ENCODE measurements at places on chromosomes 1 and 21.

DNA sequence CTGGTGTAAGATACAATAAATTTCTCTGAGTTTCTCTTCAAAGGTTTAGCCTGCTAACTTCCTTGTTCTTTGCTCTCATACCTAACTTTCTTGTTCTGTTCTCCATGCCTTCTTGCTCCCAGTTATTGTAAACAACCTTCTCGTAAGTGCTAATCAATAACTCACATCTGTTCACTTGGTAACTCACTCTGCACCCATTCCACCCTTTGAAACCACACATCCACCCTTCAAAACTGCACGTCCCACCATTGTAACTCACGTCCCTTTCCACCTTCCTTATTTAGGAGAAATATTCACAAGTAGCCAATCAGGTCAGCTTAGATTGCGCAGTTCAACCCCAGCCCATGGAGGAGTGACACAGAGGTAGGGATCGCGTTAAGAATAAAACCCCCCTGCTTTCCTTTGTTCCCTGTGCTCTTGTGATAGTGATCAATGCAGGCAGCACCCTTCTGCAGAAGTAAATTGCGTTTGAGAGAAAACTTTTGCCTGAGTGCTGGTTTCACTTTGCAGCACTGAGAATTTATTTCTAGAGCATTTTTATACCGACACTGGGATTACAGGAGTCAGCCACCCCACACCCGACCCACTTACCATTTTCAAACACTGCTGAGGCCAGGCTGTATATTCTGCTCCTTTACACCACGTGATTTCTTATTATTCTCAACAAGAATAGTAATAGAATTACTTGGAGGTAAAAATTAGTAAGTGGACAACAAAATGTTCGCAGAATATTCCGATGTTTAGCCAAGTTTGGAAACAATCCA, 789.2 kb upstream of the RGS18 start:
- no peak for DNase-seq

- no peak for DNase-seq
Measured at GRCh38 chr1:200795156-200795555, 56.5 kb downstream of the CAMSAP2 start.

DNA sequence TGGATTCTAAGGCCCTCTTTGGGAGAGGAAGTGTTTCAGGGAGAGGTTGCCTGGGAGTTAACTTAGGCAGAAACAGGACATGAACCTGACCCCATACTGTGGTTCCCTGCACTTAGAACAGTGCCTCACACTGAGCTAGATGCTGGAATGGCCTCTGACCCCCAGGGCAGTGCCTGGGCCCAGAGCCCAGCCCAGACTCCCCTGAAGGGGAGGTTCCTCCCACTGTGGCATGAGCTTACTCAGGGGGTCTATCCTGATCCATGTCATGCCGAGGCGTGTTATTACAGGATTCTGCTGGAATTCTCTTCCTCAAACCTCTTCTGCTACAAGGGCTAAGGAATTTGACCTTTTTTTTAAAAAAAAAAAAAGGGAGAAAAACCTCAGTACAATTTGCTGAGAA, 72.2 kb downstream of the MRPL37 start:
- DNase-seq: no peak

DNA sequence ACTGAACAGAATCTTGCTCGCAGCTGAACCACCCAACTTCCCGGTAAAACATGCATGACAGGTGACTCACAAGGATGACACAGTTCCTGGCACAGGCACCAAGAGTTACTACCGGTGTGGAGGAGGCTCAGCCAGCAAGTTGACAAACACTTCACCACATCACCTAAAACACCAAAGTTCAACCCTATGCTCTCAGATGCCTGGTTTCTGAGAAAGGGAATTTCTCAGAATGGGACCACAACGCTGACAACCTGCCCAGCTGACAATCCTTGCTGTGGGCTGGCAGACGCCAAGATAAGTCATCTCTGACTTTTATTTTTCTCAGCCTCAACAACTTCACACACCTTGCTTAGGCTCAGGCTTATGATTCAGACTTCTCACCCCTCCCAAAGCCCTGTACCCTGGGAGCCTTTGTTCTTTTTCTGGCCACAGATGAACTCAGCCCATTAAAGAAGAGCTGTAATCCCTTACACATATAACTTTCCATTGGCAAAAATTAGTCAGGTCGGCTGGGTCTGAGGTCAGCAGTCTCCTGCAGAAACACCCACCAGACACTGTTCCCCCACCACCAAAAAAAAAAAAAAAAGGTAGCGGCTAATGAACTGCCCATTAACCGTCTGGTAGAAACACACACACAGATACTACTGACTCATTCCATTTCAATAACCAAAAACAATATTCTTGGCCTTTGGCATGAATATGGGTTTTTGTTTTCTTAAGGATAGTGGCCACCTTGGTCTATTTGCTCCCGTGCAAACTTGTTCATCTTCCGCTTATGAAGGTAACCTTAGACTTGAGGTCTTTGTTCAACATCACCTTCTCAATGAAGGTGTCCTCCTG, 10.8 kb upstream of the TIAM1 start:
- DNase-seq: peak; percentile 81

- no peak for DNase-seq
Measured at GRCh38 chr1:51131185-51131584, 29.2 kb downstream of the C1orf185 start.

- DNase-seq: no peak
Measured at GRCh38 chr1:21451212-21451611, 11.3 kb downstream of the NBPF3 start.

- DNase-seq: no peak
Measured at GRCh38 chr21:36756527-36756926, 57.6 kb downstream of the SIM2 start.

GRCh38 chr1:160885042-160885441, at the start of gene ITLN1:
TSS of gene ITLN1 (minus strand) at chr1:160885180. CDS start at chr1:160884877, 303 bp downstream.
- no peak for DNase-seq

GRCh38 chr1:224867715-224868114, 61.8 kb upstream of the DNAH14 start:
- no peak for DNase-seq

GRCh38 chr21:10464975-10465374, 56.4 kb upstream of the TPTE start:
- DNase-seq: no peak

DNA sequence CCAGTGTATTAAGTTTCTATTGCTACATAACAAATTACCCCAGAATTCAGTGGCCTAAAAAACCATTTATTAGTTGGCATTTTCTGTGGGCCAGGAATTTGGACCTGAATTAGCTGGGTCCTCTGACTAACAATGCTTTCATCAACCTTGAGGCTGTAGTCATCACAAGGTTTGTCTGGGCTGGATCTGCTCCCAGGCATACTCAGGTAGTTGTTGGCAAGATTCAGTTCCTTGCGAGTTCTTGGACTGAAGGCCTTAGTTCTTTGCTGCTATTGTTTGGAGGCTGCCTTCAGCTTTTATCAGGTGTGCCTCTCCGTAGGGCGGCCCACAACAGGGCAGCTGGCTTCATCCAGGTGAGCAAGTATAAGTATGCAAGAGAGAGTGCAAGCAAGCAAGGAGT, 31.4 kb upstream of the DEPDC1 start:
- DNase-seq: no peak

DNA sequence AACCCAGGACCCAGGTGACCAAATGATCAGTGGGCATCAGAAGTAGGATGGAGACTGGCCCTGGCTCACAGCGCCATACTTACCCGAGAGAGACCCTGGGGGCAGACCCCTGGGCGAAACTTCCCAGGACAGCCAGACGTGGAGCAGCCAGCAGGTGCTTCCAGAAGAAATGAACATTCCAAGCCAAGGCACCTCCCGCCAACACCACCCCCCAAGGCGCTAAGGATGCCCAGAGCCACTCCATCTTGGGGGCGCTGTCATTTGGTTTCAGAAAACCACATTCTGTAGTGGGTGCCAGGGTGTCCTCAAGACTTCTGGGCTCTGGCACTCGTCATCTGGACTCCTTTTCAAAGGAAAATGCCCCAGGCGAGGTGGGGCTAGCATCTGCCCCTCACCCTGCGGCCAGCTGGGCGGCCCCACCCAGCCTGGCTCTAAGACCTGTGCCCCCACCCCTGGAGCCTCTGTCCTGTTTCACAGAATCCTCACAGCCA, 98.8 kb downstream of the RIPK4 start:
- no peak for DNase-seq

DNA sequence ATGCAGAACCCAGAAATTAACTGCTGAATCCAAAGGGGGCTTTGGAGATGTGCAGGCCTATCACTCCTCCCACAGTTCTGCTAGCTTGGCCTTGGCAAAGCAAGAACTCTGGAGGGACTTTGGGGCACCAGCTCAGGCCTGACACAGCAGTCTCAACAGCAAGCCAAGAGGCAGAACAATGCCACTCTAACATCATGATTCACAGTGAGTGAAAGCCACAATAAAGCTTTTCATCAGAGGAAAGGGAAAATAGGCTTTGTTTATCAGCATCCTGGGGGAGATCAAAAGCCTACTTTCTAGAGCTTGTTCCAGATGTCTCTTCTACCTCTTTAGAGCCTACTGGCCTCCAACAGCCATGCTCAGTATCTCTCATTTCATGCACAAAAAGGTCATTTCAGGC, 283.4 kb downstream of the KCNH1 start:
- DNase-seq: no peak

GRCh38 chr1:28443550-28443949, 62.3 kb upstream of the RCC1 start:
- DNase-seq: no peak

- DNase-seq: no peak
Measured at GRCh38 chr1:200731654-200732332, 6.9 kb upstream of the CAMSAP2 start.

GRCh38 chr1:119250299-119250698, 109.8 kb upstream of the WARS2 start:
- no peak for DNase-seq

DNA sequence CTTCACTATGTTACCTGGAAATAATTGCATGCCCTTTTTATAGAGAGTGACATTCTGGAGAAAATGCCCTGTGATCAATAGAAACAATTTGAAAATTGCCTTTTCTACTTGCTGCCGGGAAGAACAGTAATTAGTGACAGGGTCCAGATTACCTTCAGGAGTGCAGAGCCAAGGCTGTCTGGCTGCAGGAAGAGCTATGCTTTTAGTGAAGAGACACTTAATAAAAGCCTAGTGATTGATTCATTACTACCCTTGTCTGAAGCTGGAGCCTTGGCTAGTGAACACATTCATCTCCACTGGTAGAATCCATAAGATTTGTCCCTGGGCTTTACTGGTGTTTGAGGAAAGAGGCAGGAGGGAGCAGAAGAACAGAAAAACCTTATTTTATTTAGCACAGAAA, 12.9 kb upstream of the DNASE2B start:
- no peak for DNase-seq

DNA sequence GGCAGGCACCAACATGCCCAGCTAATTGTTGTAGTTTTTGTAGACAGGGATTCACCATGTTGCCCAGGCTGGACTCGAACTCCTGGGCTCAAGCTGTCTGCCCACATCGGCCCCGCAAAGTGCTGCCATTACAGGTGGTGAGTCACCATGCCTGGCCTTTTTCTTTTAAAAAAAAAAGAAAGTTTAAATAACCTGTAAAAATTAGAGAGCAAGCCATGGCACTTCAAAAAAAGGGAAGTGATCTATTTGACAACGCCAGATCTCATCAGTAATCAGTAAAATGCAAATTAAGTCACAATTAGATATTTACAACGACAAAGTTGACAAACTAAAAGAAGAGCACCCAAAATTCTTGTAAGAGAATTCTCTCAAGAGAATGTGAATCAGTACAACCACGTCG, 2.9 kb upstream of the RBBP5 start:
- no peak for DNase-seq

DNA sequence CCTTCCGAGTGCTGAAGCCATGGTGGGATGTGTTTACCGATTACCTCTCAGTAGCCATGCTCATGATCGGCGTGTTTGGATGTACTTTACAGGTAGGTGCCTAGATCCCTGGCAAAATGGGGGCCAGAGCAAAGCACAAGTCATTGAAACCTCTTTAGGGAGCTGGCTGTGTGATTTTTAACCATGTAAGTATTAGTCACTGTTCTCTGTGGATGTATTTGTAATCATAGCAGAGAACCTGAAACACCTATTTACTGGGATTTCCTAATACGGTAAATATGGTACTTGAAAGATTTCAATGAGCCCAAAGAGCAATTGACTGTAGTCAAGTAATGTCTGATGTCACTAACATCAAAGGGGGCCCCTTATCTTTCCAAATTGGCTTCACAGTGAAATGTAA, 53.6 kb downstream of the LRRC8C start:
- no peak for DNase-seq

GRCh38 chr1:1875932-1876331, 15.0 kb downstream of the GNB1 start:
- DNase-seq: no peak

DNA sequence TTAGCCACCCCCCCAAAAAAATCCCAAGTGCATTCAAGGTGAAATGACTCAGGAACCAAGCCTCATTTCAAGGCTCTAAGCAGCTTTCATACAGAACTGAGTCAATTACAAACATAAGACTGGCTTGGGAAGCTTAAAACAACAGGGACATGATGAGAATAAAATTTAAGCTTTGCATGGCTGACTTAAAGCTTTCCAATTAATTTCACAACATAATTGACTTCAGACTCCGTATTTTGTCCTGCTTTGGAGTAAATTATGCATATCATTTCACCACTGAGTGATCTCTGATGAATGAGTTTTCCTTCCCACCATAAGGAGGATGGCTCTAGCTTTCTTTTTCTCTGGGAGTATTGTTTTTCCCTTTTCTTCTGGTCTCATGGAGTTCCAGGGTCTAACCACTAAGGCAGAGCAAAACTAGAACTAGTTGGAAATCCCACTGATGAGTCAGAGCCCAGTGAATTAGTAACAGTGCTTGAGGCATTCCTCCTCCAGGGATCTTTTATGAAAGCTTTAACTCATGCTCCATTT, 72.8 kb downstream of the XCL2 start:
- DNase-seq: no peak

DNA sequence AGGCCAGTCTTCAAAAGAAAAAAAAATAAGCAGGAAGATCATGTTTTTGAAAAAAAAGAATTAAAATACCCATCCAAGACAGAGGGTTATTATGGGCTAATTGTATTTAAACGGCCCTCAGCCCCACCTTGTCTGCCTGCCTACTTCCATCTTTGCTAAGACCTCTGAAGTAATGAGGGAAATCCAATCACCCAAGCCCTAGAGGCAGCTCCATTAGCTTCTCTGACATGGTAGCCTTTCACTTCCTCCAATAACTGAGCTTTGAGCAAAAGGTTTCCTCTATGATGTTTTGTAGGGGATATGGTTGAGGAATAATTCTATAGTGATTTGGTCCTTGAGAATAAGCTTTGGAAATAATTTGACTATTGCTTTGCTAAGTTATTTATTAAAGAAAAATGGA, 178.2 kb upstream of the SGIP1 start:
- no peak for DNase-seq

Data from stimulated activated CD8-positive, alpha-beta memory T cell treated with anti-CD3 and anti-CD28 coated beads, Interleukin-15, amount 100 ng/mL, for 4 hours (primary cell).